Stimulated activated CD4-positive, alpha-beta T cell treated with anti-CD3 and anti-CD28 coated beads, Interleukin-15, amount 100 ng/mL, for 1 hour (primary cell): ENCODE measurements at places on chromosomes 7 and 10.

GRCh38 chr10:60042262-60042661 is 135.9 kb upstream of the CCDC6 start:
- DNase-seq, result no peak

- no peak for DNase-seq
These were observed 6.5 kb downstream of the TAX1BP1 start for GRCh38 chr7:27746486-27746885.

DNA sequence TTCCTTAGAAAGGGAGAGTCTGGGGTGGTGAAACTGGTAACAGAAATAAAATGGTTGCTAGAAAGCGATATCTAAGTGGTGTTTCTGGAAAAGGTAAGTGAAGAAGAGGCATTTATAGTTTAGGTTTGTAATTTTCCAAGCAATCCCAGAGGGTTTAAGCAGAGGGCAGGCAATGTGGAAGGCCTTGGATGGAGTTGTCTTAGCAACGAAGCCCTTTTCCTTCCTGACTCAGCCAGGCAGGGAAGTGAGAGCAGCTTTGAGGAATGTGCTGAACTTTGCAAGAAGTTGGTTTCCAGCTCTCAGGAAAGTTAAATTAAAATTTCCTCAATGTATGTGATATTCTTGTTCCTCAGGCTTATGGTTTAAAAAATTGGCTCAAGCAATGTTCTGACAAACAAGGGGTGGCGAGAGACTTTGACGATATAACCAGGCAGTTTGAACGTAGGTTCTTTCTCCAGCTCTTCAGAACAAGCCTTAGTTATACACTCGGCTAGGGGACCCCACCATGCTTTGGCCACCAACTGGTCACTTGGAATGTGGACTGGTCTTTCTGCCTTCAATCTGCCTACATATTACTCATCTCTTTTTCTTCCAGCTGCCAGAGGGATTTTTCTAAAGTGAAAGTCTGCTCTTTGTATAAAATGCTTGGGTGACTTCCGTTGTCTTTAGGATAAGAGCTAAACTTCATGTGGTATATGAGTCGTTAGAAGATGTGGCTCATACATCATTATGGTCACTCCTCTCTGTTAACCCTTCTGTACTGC is 66.9 kb upstream of the SLC25A13 start:
- DNase-seq, result no peak

- DNase-seq, result no peak
These were observed 1231.1 kb upstream of the CELF2 start for GRCh38 chr10:9786576-9786975.

DNA sequence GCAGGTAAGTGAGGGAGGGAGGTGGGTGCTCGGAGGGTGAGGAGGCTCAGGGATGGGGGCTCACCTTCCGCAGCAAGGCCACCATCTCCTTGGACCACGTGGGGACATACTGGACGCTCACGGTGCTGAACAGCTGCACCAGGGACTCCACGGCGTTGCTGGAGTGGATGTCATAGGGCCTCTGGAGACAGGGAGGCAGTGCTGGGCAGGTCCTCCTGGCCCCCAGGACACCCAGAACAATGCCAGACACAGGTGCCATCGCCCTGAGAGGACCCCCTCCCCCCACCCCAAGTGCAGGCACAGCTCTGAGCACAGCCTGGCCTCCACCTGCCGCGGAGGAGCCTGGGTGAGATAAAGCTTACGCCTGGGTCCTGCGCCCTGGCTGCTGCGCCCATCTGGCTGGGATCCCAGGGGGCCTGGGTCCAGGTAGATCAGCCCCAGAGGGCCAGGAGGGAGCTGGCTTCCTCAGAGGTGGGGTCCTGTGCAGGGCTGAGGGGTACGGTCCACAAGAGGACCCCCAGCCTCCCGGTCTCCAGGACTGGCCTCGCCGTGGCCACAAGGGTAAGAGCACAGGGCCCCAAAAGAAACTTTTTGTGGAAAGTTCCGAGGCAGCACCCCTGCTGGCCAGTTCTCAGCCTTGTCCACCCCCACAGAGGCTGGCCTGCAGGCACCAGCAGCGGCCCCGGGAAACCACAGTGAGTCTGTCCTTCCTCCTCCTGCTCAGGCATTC is 37.8 kb downstream of the DPYSL4 start:
- DNase-seq, result no peak

DNA sequence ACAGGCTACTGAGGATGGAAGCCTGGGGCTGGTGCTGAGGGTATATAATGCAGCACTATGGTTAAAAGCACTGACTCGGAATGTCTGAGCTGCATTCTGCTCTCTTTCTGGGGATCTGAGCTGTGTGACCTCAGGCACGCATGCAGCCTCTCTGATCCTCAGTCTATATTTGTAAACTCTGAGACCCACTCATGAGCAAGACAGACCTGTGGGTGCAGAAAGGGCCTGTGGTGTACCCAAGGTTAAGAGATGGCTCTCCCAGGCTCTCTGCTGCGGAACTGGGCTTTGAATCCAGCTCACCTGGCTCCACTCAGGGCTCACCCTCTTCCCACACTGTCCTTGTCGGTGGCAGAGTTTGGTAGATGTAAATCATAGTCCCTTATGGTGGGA is 89.9 kb downstream of the CHST15 start:
- no peak for DNase-seq

DNA sequence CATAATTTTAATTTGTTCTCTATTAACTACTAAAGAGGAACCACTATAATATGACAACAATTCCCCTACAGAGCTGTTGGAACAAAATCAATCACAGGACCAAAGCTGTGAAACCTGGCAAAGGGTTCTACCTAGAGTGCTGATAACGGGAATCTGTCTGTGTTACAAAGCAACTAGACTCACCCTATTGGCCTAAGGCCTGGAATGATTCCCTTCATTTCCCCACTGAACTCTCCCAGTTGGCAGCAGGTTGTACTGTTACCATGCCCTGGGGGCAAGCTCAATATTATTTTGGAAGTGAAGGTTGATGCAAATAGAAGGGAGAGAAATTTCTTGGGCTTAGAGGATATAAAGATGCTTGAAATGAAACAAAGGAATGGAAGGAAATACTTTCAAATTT is 81.8 kb downstream of the SEMA3A start:
- no peak for DNase-seq

GRCh38 chr10:24207341-24207740 is 1.6 kb upstream of the KIAA1217 start:
- no peak for DNase-seq

GRCh38 chr7:49885593-49886285 is 112.3 kb downstream of the VWC2 start:
- no peak for DNase-seq

DNA sequence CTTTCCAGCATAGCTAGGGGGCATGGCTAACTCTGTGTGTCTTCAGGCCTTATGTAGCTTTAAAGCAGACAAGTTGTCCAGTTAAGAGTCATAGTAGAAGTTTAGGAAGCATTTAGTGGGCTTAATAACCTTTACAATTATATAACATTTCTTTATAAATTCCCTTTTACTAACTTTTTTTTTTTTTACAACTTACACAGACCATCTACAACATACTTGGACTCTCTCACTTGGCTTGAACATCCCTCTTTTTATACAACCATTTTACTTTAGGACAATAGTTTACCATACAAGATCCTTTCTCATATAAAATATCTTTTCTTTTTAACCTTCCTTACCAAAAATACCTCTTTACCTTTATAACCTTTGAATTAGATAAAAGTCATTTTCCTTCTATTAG is 26.3 kb downstream of the SP4 start:
- DNase-seq, result no peak

DNA sequence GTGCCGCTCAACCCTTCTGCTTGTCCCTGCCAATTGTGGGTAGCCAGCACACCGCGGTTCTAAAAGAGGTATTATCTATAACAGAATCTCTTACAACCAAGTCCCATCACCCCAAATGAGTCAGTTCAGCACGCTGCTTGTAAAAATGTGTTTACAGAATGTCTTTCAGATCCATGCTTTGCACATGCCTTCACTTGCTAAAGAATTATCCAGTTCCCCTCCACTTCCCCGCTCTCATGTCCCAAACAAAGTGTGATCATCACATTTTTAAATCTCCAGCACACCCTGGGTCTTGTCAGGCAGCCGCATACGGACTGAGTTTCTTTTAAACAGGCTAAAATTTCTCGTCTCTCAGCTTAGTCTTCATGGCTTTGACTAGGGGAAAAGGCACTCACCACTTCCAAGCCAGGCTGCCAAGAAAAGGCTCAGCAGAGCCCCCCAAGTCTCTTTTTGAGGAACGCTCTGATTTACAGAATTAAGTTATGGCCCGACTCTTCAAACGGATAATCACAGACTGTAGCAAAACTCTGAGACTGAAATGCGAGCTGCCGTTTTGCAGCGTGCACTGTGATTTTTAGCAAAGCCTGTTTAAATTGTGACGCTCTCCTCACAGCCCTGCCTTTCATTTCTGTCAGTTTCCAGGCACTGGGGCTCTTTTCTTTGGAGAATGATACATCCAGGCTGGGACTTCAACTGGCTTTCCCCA is 29.8 kb upstream of the FGFR2 start:
- DNase-seq, result no peak

DNA sequence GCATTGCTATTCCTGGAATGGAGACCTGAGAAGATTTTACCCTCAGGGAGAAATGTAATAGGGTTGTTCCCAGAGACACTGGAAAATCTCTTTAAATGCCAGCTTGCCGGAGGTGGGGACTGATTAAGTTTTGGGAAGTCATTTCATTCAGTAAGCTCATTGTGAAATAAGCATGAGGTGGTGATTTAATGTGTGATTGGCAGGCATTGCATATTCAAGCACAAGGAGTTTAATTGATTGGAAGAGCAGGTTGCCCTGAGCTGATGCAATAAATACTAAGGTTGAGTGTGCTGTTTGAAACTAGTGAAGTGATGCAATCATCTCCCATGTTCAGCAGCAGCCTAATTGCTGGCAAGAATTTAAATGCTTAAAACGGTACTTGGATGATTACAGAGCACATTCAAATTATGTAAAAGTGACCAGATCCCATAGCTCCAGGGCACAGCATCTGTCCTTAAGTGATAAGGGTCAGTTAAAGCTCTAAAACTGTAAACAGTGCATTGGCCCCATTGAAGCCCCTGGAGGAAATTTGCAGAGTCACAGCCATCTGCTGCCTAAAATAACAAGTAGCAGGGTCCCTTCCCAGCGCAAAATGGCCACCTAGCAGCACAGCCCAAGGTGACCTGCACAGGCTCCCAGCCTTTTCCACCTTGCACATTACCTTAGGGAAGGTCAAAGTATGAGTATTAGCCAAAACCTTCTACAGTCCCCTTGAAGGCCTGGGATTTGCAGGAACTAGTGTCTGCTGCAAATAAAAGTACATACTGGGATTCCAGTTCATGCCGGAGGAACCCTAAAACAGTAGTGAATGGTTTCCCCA is 92.1 kb downstream of the CCDC71L start:
- no peak for DNase-seq

- DNase-seq, result no peak
These were observed 92.4 kb downstream of the ACTR3B start for GRCh38 chr7:152851881-152852417.

DNA sequence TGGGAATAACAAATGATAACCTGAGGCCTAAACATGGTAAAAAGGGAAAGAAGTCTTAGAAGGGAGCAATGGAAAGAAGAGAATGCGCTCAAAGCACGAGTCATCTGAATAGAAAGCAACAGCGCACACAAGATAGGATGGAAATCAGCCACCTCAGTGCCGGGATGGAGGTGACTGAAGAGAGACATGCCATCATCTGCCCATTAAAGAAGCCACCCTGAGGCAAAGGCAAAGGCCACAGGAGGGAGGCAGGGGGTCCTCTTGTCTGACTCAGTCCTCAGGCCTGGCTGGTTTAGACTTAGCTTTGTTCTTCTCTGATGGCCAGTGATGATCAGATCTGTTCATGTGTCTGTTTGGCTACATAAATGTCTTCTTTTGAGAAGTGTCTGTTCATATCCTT is 180.6 kb downstream of the CHCHD3 start:
- no peak for DNase-seq

DNA sequence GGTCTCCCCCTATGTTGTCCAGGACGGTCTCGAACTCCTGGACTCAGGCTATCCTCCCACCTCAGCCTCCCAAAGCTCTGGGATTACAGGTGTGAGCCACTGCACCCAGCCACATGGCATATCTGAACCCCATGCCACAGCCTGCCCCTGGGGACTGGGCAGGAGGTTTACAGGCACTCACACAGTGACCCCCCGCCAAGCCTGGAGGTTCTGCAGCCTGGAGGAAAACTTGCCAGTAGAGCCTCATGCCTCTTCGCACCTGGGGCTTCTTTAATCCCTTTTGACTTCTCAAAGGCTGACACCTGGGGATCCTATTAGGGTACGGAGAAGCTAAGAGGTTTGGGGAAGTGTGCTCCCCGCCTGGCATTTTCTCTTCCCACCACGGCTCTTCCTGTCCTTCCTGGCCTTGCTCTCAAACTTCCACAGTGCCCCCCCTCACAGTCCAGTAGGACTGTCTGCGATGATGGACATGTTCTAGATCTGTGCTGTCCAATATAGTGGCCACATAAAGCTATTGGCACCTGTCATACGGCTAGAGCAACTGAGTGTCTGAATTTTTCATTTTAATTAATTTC is 11.4 kb upstream of the KCP start:
- DNase-seq, result no peak
